ENCODE measurements at places on chromosomes 2 and 18.

DNA sequence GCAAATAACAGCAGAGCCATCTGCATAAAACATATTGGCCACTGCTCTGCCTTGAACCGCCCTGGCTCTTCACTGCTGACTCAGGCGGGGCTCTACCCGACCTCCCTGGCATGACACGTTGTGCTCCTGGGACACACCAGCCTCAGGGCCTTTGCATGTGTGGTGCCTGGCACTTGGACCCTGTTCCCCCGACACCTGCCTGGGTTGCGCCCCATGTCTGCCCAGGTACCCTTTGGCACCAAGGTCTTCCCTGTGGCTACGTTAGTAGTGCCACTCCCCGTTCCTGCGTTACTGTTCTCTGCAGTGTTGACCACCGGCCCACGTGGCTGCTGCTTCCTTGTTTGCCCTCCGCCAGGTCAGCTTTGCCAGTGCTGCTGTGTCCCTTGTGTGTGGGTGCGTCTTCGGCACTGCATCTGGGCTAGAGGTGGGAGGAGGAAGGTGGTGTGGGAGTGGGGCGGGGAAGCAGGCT lies 20.3 kb downstream of the ATG4B start:
- no peak for DNase-seq

- no peak for DNase-seq
Measured at GRCh38 chr2:64440843-64441242, 13.1 kb upstream of the LGALSL start.

DNA sequence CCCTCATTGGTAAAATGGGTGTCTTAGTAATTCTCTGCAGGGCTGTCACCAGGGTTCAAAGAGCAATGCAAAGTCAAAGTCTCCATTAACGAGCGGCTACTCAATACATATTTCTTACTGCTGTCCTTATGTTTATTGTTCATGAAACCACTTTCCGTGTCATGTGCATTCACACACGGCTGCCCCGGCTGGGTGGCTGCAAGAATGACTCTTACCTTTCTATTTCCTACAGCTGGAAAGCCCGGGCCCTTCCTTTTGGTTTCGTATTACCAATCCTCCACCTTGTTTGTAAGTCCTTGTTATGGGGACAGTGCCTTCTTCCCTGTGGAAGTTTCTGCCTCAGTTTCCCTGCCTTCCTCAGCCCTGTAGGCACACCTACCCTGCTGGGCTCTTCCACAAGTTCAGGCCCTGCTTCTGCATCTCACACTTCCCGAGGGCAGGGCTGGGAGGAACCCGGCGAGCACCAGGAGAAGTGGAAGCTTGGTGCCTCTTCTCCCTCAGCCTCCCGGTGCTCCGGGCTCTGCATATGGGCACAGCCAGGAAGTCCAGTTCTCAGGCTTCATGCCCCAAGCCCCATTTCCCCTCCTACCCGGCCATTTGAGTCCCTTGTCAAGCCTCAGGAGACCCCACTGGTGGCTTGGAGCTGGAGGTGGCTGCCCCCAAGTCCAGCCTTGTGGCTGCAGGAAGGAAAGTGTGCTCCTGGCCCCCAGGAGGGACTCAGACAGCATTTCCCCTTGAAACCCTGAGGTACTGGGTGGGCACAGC lies 18.7 kb upstream of the ACKR3 start:
- no peak for DNase-seq

GRCh38 chr2:263774-264492 lies at the start of gene SH3YL1:
Gene SH3YL1, minus strand, starts transcription at chr2:264032. Its CDS starts 48 bp downstream, at chr2:263984.
- DNase-seq, result no peak

- DNase-seq, result no peak
Measured at GRCh38 chr2:67938053-67938452, 124.8 kb downstream of the C1D start.

DNA sequence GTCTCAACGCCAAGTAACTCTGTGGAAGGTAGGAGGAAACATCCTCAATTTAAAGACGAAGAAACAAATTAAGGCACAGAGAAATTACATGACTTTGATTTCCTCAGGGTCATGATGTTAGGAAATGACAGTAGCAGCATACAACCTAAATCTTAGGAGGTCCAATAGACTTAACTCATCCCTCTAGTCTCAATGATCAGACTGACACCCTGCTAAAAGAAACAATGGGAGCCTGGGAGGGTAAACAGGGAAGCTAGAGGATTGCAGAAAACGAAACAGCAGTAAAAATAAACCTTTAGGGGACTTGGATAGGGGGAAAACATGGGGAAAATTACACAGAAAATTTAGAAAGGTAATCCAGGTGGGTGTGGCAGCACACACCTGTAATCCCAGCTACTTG lies 56.0 kb downstream of the ROCK2 start:
- no peak for DNase-seq

GRCh38 chr2:217142649-217143266 lies 282.9 kb upstream of the TNP1 start:
- DNase-seq, result no peak

DNA sequence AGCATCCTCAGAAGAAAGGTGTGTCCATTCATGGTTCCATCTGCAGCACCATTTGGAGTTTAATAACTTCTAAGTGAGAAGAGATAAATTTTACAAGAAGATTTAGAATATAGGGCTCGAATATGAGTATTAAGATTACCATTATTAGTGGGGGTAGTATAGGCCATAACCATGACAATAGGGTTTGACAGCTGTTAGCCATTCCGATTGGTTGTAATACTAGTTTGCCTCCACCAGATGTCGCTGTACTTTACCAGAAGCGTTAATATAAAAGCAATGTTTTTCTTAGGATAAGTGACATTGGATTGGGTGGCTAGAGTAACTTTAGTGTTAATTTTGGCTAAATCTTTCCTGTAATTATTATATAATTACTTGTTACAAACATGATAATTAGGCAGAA lies 107.5 kb upstream of the SRD5A2 start:
- no peak for DNase-seq

DNA sequence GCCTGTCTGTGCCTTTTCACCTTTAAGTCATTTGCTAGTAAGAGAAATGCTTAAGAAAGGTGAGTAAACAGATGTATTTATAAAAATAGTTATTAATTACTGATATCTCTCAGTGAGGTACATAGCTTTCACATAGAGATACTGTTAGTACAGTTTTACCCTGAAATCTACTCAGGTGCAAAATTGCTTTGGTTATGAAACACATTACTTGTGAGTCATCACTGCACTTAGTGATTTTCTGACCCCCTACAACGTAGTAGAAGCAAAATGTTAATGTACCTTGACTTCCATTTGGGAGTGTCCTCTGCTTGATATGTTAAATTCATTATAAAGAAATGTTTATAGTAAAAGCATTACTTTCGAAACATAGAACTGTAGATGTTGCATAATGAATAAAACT lies 6.5 kb downstream of the GLS start:
- no peak for DNase-seq

- DNase-seq, result no peak
Measured at GRCh38 chr2:120719491-120719890, 16.2 kb upstream of the GLI2 start.

DNA sequence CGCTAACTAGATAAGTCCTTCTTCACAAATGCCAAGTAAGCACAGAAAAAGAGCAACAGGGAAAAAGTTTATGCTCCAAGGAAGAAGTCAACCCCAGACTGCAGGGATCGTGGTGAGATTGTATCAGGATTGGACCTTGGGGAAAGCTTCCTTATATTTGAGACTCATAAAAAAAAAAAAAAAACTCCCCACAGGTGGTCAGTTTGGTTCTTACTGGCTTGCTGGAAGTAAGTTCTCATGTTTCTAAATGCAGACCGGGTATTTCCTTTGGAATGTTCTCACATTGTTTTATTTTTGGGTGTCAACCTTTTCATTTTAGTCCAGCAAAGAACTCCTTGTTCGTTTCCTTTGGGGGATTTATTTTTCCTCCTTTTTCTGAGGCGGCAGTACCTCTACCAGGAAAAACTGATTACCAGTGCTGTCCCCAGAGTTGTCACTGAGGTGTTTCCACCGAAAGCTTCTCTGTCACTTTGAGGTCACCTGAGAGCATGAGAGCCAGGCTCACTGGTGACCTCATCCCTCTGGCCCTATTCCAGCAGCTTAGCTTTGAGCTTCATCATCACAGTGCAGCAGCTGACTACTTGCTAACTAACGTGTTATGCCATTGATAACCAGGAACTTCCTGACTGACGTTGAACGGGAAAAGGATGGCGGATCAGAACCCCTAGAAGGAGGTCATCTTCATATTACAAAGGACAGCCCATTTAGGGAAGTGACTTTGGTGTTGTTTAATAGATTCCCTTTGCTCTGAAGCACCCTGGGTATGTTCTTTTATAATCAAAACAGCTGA lies 16.8 kb upstream of the ATP8B1 start:
- no peak for DNase-seq

- no peak for DNase-seq
Measured at GRCh38 chr2:65357959-65358294, 74.5 kb downstream of the SPRED2 start.

DNA sequence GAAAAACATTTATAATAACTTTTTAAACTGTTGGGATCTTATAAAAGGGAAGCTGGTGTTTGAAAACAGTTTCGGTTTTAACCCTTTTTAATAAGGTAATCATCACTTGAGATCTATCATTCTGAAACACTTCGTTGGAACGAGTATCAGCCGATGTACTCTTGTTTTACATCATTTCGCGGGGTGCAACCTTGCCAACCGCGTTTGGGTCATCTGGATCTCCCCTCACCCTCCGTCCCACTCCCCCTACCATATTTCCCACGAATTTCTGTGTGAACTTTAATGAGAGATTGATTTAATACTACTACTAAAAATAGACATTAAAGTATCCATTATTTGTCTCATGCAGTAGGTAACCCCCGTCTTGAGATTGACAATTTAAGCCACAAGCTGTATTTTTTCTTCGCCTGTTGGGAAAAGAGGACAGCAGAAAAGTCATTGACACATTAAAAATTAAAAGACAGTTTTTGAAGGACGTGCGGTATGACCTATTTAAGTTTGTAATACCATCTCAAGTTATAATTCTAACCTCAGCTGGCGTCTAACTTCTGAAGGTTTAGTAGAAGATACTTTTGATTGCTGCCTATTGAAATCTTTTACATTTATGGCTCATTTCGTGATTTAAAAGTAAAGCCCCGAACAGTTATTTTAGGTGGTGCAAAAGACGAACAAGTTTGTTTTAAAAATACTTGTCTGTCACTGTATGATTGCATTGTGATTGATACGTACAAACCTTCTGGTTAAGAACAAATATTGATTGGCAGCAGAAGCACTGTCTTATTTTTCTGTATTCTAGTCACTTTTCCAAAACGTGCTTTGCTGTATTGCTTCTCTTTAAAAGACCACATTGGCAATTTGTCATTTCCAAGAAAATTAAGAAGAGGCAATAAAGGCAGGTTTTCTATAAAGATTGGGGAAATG lies 1.5 kb downstream of the CREB1 start:
- no peak for DNase-seq

DNA sequence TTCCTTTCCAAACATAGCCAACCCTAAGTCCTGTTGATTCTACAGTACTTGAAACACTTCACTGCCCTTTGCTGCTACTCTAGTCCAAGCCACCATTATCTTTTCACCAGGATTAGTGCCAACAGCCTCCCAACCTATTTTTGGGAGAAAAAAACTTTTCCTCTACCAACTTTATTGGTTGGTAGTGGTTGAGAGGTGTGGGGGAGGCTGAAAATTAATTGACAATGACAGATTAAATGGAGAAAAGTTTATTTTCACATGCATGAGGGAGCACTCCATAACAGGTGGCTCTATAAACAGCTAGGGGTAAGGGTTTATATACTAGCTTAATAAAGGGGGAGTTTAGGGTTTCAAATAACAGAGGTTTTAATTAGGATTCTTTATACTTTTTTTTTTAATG lies 37.8 kb upstream of the ITPRID2 start:
- DNase-seq, result no peak

DNA sequence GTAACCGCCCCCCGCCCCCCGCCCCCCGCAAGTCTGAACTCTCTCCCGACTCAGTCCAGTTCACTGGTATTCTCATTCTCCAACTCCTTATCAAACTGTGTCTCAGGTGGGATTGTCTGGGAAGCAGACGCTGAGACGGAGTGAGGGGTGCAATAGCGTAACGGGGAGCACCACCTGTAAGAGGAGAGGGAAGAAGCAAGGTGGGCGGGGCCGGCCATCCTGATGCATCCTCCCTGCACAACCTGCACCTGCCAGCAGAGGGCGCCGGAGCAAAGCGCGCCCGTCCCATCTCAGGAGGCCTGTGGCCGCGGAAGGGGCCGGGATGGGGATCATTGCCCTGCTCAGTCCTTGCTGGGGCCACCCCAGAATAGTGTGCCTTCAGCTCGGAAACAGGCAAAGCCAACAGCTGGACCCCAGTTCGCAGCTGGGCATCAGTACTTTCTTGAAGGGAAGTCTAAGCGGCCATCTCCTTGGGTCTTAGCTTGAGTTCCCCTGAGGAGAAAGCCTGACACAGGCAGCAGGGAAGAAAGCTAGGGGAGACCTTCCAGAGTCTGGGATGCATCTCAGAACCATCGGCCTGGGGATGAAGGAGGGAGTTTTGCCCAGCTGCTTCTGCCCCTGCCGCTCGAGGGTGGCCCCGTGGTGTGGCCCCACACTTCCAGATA lies 208.0 kb downstream of the TFCP2L1 start:
- DNase-seq, result peak; percentile 17

DNA sequence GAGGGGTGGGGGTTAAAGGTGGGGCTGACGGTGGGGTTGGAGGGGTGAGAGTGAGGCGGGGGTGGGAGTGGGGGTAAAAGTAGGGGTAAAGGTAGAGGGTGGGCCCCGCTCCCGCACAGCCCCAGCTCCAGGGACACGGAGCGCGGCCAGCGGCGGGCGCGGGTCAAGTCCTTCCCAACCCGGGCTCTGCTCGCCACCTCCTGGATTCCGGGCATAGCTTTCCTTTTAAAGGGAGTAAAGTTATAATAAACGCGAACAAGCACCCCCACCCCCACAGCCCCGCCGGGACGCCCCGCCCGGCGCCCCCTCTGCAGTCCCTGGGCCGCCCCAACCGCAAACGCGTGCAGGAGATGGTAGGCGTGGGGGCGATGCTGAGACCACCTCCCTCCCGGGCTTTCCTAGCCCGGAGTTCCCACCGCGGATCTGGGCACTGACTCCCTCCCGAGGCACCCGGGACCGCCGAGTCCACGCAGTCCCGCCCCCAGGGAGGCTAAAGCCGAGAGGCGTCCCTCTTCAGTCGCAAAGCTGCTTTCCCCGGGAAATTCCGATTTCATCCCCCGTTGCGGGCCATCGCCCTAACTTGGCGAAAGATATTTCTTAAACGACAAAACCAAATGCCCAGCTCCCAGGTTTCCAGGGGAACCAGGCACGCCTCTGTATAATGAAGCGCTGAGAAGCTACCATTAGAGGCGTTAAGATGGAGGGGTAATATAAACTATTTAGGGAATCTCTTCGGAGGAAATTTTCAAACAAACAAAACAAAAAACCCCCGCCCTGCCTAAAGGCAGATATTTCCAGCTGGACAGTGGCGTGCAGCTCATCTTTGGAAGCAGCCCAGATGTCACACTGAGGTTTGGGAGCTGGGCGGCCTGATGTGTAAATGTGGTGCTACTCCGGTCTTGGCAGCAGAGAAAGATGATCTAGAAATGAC lies at the start of gene LIMS2:
LIMS2 (minus strand) TSS at position 200 of the 931 bp plus-strand sequence. CDS start 506 bp downstream, outside the sequence.
- no peak for DNase-seq

- no peak for DNase-seq
Measured at GRCh38 chr18:52046842-52047241, 293.2 kb upstream of the DCC start.

- no peak for DNase-seq
Measured at GRCh38 chr2:163462993-163463392, 272.8 kb downstream of the FIGN start.

Measured in anterior cingulate cortex (tissue), 58 donors.